ENCODE measurements at places on chromosomes 2 and 18.

- DNase-seq = no peak
Observed at GRCh38 chr2:168529900-168530561, 74.0 kb downstream of the CERS6 start.

DNA sequence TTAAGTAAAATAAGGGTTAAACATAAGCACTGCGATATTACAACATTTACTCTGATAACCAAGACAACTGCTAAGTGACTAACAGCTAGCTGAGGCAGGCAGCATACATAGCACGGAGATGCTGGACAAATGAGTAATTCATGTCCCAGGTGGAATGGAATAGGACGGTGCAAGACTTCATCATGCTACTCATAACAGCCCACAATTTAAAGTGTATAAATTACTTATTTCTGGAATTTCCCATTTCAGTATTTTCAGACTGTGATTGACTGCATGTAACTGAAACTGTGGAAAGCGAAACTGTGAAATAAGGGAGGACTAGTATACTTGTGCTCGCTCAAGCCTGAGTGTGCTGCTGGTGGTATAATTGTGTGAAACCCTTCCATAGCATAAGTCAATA, 12.9 kb downstream of the IER3IP1 start:
- no peak for DNase-seq

DNA sequence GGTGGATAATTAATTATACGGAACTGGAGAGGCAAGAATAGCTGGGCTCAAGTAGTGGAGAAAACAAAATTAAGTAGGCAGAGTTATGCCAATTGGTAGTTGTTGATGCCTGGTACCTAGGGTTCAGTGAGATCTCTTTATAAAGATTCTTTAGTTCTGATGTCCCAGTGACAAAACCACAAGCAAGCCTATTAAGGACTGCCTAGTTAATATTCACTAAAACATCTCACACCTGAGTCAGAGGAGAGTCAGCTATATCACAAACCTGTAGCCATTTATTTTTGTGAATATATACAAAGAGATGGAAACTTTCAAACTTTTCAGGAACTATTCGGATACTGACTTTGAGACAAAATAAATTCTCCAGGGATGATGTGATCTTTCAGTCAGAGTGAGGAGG, 213.9 kb upstream of the CYP26B1 start:
- no peak for DNase-seq

GRCh38 chr2:104889291-104889959, 35.5 kb downstream of the POU3F3 start:
- DNase-seq = no peak

- no peak for DNase-seq
Observed at GRCh38 chr2:109529532-109530449, 84.0 kb downstream of the SEPTIN10 start.

DNA sequence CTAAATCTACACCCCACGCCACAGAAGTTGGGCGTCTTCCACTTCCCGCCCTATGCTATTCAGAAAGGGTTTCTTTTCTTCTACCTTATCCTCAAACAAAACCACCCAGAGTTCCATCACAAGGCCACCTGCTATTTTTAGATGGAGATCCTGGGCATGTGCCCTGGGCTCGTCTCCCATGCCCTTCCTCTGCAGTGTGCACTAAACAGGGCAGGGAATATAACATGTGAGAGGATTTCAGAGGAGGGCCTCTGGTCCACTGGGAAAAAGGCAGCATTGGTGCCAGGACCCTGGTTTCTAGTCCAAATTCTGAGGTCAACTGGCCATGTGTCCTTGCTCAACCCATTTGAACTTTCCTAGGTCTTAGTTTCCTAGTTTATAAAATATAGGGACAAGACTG, 320.0 kb downstream of the NCKAP5 start:
- no peak for DNase-seq

DNA sequence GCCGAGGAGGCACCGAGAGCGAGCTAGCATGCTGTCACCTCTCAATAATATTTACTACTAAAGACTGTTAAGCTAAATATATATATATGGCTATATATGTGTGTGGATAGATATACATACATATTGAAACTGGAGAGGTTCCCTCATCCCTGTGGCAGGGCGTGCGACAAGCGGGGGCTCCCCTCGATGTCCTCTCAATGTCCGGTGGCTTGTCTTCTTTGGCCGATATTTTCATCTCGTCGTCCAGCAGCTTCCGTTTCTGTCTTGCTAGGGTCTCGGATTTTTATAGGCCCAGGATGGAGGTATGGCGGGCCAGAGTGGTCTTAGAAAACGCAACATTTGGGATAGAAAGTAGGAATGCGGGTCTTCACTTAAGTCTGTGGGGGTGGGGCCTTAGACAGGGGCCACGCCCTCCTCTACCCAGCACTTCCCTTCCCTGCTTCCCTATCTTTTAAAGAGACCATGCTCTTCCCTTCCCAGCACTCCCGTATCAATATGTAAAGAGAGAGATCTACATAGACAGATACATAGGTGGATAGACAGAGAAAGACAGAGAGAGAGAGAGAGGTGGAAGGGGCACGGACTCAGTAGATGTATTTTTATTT, 866.8 kb downstream of the DSC3 start:
- DNase-seq = no peak

DNA sequence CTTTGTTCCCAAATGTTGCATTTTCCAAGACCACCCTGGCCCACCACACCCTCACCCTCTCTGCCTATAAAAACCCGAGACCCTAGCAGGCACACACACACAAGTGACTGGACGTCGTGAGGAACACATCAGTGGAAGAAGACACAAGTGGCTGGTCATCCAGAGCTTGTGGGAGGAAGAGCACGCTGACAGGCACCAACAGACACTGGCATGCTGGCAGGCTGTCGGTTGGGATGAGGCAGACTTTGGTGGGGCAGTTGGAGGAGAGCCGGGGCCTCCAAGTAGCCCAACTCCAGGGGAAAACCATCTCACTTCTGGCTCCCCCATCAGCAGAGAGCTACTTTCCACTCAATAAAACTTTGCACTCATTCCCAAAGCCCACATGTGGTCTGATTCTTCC, 225.5 kb upstream of the ZEB2 start:
- no peak for DNase-seq

GRCh38 chr18:24656551-24657443, 196.4 kb downstream of the HRH4 start:
- no peak for DNase-seq
